Gastroesophageal sphincter (tissue), 4 donors: ENCODE measurements at places on chromosomes 5 and 9.

- no peak for ATAC-seq
These were observed 18.0 kb upstream of the JADE2 start for GRCh38 chr5:134507452-134507851.

- no peak for ATAC-seq
These were observed 615.0 kb upstream of the CHD1 start for GRCh38 chr5:99543841-99544240.

GRCh38 chr5:37034955-37035354 is 158.4 kb downstream of the NIPBL start:
- no peak for ATAC-seq

- ATAC-seq, result no peak
These were observed 249.6 kb downstream of the IRX1 start for GRCh38 chr5:3845230-3845629.

DNA sequence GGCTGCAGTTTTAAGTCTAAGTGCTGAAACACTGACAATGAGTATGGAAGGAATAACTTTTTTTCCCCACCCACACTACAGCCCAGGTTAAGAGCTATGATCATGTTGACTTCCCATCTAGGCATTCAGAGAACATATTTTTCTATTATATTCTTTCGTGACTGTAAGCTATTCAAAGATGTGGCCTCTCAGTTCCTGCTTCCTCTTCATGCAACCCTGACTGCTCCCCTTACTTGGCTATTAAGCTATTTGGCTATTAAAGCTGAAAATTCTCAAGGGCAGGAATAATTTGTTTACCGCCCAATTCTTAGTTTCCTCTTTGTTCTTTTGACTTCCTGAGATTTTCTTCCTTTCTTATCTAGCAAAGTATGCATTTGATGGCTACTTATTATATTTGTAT is 18.6 kb upstream of the ALDH1A1 start:
- no peak for ATAC-seq
